Lung (tissue), 17 donors: ENCODE measurements at places on chromosomes 3 and 15. TPM values are rescaled to one million over a fixed set of nuclear protein-coding genes. Genes with fewer than 3 reads are reported as not detected.

MGA gene
- polyA plus RNA-seq = 2.7 TPM

PLSCR4 gene
- 18.3 TPM for polyA plus RNA-seq

GRCh38 chr3:39934696-39935095 lies 125.3 kb downstream of the MYRIP start:
- DNase-seq = no peak

DNA sequence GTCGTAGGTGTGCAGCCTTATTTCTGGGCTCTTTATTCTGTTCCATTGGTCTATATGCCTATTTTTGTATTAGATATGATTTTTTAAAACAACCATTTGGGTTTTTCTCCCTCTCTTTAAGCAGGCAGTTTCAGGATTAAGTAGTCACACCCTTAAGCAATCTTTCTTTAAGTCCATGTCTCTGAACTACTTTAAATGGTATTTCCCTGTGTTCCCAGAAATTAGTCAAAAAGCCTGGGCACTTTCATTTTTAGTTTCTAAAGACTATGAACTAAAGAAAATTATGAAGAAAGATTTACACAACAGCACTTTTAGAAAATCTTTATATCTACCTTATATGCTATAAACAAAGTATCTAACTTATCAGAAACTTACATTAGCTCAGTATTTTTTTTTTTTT lies 110.3 kb downstream of the FAIM start:
- no peak for DNase-seq
